ENCODE measurements at places on chromosomes 3 and 15.

DNA sequence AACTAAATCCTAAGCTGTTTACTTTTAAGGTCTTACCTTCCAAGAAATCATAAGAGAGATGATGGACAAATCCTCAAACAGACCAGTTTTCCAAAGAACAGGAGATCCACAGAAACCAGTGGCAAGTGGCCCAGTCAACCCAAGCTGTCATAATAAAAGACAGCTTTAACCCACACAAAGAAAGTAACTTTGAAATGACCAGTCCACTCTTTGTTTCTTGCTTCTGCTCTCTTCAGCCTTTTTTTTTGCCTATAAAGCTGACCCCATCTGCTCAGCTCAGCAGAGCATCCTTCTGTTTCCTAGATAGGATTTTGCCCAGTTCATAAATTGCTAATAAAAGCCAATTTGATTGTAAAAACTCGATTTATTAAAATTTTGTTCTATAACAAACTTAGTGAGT is 299.4 kb downstream of the OXSM start:
- no peak for DNase-seq

DNA sequence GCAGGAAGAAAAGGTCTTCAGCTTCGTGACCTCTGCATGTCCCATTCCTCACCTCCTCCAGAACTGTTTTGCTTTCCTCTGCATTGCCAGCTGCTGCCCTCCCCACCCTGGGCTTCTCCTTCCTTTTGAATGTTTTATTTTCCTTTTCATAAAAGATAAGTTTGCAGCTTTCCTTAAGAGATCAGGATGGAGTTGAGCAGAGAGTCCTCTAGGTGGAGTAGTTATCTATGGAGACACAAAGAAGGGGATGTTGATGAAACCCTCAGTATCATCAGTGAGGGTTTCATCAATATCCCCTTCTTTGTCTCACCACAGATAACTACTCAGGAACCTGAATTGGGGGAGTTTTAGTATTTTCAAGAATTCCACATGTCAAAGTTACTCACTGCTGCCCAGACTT is 19.0 kb upstream of the SLC25A36 start:
- no peak for DNase-seq

DNA sequence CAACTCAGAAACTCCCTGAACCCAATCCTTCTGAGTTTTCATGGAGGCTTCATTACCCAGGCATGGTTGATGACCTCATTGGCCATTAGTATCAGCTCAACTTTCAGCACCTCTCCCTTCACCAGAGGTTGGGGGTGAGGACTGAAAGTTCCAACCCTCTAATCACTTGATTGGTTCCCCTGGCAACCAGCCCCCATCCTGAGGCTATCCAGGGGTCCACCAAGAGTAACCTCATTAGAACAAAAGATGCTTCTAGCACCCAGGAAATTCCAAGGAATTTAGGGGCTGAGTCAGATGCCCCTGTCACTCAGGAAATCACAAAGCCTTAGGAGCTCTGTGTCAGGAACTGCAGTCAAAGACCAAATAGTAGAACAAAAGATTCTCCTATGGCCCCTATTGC is 43.8 kb downstream of the ADAMTSL3 start:
- DNase-seq: no peak

GRCh38 chr15:95519887-95520286 is 810.6 kb upstream of the NR2F2 start:
- no peak for DNase-seq

- DNase-seq: no peak
Observed at GRCh38 chr3:185207481-185207880, 46.4 kb downstream of the EHHADH start.

- DNase-seq: no peak
Observed at GRCh38 chr3:196128172-196128843, 46.4 kb upstream of the TFRC start.

GRCh38 chr3:87710511-87710910 is 348.3 kb downstream of the CGGBP1 start:
- DNase-seq: no peak
